ENCODE measurements at places on chromosomes 12 and 14. TPM values are rescaled to one million over a fixed set of nuclear protein-coding genes. Genes with fewer than 3 reads are reported as not detected.

The ANO4 gene
- not detected for polyA plus RNA-seq

The LALBA gene
- polyA plus RNA-seq, result not detected

The FOXG1 gene
- polyA plus RNA-seq, result not detected

The REP15 gene
- 0.73 TPM for polyA plus RNA-seq

The PIWIL1 gene
- polyA plus RNA-seq, result not detected

The GUCY2C gene
- polyA plus RNA-seq, result not detected

The FGF6 gene
- 1.2 TPM for polyA plus RNA-seq

- no peak for DNase-seq
Observed at GRCh38 chr12:96029826-96030225, 5.6 kb downstream of the LTA4H start.

GRCh38 chr14:52327374-52328226 is 13.5 kb downstream of the PTGER2 start:
- DNase-seq, result no peak

DNA sequence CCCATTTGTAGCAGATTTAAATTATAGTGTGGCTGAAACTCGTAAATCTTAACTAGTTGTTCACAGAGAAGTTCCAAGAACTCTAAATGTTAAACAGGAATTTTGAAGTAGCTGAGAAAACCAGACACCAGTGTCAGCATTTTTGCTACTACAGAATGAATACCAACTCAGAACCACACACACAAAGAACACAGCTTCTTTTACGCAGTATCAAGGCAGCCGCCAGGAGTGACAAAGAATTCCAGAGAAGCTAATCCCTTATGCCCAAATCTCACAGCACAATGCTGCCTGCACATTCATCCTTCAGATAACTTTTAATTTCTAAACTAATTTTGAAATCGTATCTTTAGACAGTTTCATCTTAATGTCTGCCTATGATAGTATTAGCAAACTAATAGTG is 37.4 kb downstream of the SLC6A15 start:
- DNase-seq, result no peak

DNA sequence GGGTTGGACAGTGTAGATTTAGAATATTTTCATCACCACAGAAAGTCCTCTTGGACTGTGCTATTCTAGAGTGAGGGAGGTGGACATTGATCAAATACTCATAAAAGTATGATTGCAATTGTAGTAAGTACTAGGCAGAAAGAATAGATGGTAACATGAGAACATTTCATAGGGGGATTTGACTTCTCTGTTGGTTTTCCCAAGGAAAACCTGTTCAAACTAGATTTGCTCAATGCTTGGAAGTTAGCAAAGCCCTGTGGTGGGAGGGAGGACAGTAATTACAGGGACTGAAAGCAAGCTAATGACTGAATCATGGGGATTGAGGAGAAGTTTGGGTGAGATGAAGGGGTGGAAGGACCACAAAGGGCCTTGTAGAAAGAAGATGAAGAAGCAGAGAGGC is 24.4 kb upstream of the EID3 start:
- DNase-seq, result no peak

DNA sequence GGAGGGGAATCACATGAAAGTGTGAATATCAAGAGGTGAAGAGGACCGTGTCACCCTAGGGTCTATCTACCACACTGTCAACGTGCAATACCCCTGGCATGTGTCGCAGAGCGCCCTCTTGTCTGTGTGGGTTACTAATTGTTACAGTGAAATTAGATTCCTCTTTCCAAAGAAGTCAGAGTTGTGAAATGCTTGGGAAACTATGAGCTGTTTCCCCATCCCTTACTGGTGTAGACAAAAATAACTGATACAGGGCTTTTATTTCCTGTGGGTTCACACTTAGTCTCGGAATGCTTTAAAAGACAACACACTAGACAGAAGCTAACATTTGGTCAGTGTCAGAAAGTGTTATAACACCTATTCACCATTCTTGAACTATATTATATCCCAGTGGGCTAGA is 597.3 kb downstream of the NRXN3 start:
- DNase-seq, result no peak

- no peak for DNase-seq
Observed at GRCh38 chr12:106288494-106289195, 13.9 kb upstream of the TCP11L2 start.

- no peak for DNase-seq
Observed at GRCh38 chr12:116421785-116422538, 137.2 kb upstream of the MAP1LC3B2 start.

GRCh38 chr14:22580625-22581024 is 8.4 kb downstream of the DAD1 start:
- DNase-seq, result no peak
